ENCODE measurements at places on chromosomes 1 and 21. TPM values are rescaled to one million over a fixed set of nuclear protein-coding genes. Genes with fewer than 3 reads are reported as not detected.

Gene NEXN
- total RNA-seq, result 2.6 TPM

Gene CHODL
- total RNA-seq, result not detected

Gene SYT11
- total RNA-seq, result 176 TPM

Gene LHX8
- total RNA-seq, result not detected
